Adipocyte (in vitro differentiated cells): ENCODE measurements at places on chromosomes 16 and 17.

- no peak for DNase-seq
These were observed 259.7 kb downstream of the SEC14L1 start for GRCh38 chr17:77400445-77400870.

- peak; percentile 29 for DNase-seq
These were observed 30.8 kb downstream of the NOG start for GRCh38 chr17:56624309-56624708.

DNA sequence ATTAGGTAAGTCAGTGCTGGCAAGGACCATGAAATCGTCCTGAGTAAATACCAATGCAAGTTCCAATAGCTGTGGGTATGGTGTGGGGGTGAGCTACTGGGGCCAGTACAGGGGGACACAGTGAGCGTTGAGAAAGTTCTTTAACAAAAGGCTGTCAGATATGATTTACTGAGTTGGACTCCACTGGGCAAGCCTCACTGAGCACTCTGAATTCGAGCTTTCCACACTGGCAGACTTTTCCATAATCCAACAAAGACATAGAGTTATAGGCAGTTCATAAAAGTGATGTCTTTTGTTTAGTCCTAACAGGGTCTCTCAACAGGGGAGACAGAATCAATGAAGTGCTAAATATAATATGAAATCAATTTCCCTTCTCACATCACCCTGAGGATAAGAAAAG is 489.0 kb downstream of the KCNJ2 start:
- DNase-seq = no peak

- DNase-seq = no peak
These were observed 4.4 kb upstream of the NXPH3 start for GRCh38 chr17:49571283-49571682.

DNA sequence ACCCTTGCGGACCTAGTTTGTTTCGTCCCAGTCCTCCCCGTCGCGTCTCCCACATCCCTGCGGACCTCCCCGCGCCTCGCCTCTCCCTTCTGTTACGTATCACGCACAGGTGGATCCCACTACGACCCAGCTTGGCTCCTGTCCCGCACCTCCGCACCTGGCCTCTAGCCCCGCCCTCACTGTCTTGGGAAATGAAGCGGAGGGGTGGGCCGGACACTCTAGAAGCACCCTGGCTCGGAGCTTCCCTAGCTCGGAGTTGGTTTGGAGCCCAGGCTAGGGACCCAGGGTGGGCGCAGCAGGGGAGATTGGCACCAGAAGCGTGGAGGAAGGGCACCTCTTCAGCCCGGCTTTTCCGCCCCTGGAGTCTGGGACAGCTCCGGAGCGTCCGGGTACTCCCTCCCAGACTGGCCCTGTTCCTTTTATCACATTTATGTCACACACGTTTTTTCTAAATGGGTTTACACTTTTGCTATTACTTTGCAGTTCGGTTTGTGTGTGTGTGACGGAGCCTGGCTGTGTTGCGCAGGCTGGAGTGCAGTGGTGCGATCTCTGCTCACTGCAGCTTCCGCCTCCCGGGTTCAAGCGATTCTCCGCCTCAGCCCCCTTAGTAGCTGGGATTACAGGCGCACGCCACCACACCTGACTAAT is 1.4 kb upstream of the CEMP1 start:
- DNase-seq = peak; percentile 61

GRCh38 chr16:85948616-85949265 is 49.8 kb downstream of the IRF8 start:
- no peak for DNase-seq

- DNase-seq = no peak
These were observed 59.6 kb upstream of the ENPP7 start for GRCh38 chr17:79671085-79671694.

DNA sequence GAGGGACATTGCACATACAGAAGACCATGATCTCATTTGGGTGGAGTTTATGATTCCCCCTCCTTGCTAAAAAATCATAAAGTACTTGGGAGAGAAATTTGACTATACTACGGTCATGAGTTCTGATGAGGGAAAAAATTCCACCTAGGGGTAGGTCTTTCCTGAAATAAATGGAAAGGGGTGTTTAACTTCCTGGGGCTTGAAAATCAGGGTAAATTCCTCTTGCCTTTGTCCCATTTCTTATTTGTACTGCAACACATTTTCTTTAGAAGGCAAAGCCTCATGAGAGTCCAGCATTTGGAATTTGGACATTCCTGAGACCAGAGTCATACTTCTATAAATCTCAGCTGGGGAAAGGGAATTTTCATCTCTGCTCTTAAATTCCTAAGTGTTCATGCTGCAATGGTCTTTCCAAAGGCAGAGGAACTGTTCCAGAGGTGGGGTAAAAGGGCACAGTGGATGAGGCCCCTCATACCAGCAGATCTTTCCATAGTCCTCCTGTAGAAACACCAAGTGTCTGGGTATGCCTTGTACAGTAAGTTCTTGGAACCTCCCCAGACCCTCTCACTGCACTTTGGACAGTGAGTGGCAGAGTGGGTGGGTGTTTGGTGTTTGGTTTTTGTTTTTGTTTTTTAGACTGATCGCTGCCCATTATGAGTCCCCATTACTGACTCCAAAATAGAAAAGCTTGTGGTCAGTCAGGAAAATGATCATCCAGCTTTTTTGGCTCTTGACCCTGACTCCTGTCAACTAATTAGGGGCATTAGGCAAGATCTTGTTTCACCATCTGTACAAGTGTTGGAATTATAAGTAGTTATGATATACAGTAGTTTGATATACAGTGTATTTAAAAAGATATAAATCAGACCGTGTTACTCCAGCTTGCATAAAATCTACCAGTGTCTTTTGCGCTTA is 6.0 kb downstream of the LYRM1 start:
- DNase-seq = peak; percentile 92

DNA sequence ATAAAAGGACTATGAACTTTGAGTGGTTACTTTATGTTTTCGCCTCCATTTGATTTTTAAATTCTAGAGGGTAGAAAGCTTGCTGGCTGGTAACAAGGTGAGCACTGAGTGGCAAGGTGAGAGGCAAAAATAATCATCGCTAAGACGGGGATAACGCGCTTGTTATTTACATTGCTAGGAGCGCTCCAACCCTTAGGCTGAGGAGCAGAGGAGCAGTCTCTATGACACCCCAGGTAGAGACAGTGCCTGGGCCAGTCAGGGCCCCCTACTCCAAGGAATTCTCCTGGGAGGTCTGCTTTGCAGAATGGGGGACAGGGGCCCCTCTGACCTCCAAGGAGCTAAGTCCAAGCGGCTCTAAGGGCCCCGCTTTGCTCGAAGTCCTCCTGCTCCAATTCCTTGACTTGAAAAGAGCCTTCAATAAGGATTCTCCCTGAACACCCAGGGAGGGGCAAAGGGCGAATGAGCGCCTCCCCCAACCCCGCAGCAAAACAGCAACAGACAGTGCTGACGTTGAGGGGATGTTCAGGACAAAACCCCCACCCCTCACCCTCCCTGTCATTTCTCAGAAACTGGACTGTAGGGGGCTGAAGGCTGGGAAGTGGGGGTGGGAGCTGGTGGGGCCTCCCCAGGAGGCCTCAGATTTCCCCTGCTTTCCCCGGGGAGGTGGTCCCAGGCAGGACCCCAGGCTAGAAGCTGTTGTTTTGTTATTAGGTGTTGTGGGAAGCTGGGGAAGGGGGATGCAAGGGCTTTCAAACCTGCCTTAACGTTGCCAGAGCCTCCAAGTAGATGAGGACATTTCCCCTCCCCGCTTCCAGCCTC is 10.2 kb upstream of the FOXF1 start:
- DNase-seq = no peak

- DNase-seq = no peak
These were observed 61.2 kb upstream of the RBFOX1 start for GRCh38 chr16:7271486-7271885.

DNA sequence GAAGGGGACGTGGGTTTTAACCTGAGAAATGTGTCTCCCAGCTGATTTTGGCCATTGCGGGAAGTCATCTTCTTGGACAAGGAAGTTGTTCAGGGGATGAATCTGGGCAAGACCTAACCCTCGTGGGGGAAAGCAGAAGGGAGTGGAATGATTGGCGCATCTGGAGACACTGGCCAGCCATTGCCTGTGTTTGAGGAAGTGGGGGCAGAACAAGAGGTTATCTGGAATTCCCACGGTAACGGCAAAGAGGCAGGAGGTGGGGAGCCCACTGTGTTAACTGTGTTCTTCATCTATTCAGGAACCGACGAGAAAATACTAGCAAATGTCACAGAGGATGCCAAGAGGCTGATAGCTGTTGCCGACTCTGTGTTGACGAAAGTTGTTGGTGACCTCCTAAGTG is 66.9 kb downstream of the RNF213 start:
- no peak for DNase-seq

- no peak for DNase-seq
These were observed 23.3 kb upstream of the HOXB13 start for GRCh38 chr17:48751733-48752398.

GRCh38 chr17:45302649-45303173 is 14.1 kb downstream of the MAP3K14 start:
- peak; percentile 44 for DNase-seq

DNA sequence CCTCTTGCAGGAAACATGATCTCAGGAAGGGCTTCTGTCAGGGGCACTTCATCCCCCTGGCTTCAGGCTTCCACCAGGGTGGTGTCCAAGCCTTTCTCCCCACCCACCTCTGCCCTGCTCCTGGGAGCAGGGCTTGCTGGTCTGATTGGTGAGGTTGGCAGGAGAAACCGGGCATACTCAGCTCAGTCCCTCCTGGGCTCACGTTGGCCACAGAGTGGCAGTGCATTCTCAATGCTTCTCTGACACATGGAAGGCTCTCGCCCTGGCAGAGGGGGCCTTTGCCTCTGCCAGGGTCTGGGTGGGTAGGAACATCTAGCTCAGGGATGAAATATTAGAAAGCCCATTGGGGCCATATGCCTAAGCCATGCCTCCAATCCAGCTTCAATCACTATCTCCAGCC is 142.8 kb downstream of the AXIN2 start:
- no peak for DNase-seq

DNA sequence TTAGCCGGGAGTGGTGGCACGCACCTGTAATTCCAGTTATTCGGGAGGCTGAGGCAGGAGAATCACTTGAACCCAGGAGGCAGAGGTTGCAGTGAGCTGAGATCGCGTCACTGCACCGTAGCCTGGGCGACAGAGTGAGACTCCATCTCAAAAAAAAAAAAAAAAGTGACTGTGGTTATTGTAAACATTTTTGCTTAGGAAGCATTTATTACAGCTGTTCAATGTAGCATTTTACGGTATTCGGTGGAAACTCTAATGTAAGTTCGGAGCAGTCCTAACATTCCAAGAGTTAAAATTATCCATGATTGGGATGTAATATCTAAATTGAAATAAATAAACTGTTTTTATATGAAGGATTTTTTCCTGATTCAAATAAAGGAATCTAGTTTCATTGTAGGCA is 254.8 kb upstream of the HSBP1 start:
- DNase-seq = no peak

DNA sequence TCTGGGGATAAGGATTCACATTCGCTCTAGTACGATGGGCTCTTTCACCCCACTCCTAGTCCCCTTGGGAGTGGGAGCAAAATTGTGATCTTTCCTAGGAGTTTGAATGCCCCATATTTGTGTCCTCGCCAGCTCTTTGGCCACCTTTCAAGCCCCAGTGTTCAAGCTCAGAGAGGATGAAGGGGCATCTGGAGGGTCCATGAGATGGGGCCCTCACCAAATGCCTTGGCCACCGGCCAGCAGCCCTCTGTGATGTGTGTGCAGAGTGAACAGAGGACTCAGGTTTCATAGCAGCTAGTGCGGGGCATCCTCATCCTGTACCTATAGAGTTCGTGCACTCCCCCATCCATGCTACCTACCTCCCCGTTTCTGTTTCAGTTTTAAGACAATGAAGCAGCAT is 140.6 kb downstream of the RAB11FIP4 start:
- DNase-seq = no peak

GRCh38 chr17:78398390-78398789 is 19.9 kb downstream of the PGS1 start:
- no peak for DNase-seq

DNA sequence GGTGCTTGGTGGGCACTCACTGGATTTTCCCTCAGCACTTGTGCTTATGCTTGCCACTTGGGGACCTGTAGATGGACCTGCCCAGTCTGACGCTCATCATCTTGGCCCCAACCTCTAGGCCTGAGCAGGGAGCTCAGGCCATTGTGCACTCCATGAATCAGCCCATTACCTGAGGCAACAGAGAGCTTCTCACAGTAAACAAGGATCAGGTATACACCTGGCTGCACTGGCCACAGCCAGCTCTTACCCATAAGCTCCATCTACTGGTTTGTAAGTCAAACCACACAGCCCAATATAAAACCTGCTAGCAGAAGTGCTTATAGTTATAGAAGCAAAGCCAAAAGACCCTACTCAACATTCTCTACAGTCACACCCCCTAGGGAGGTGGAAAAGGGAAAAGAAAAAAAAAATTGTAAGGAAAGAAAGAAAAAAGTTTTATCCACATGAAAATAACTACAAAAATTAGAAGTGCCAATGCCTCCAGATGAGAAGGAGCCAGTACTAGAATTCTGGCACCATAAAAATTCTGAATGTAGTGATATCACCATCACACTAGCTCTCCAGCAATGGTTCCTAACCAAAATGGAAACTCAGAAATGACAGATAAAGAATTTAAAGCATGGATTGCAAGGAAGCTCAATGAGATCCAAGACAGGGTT is 87.8 kb upstream of the CDH5 start:
- no peak for DNase-seq

DNA sequence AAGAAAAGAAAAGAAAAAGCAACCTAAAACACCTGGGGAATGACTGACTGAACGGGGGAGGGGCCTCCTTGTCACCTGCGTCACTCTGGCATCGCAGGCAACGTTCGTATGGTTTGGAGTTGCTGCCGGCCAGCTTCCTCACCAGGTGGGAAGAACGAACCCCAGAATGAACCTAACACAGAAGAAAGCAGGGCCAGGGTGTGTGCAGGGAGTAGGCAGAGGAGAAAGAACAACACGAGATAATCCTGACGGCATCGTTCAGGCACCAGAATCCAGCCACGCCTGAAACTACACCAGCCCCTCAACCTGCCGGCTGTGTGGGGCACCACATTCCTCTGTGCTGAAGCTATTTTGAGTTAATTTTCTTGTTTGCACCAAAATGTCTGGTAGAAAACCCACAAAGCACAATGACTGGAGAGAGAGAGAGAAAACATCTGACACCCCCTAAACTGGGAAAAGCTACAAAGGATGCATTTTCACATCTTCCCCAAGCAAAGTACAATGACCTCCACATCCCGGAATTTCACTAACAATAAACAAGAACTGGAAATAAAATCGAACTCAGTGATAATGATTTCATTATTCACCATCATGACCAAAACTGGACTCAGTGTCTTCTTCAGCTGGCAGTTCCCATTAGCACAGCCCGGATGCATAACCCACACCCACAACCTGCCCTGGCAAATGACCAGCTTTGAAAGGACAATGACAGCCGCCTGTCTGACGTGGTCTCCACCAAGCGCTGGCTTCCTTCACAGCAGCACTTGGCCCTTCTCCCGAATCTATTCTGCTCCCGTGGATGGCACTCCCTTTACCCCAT is 23.6 kb downstream of the RAB40B start:
- DNase-seq = no peak
